ENCODE measurements at places on chromosomes 16 and 17.

DNA sequence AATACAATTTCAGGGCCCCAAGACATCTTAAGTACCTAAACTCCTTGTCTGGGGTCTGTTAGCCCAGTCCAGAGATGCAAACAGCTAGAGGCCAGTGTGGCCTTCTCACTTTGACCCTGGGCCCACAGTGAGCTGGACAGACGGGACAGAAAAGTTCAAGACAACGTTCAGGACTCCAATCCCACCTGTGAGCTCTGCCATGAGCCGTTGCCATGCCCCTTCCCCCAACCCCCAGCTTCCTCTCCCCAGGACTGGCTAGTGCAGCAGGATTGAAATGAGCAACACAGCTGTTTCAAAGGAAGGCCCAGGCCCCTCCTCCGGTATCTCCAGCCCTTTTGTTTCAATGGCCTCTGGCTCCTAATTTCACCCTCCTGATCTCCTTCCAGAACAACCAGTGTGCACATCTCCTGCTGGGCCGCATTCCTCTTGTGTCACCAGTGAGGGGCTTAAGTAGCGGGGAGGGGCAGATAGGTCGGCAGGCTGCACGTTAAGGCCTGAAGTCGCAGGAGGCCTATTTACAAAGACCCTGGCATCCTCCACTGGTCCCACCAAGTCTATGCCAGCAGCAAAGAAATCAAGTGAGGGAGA is 11.3 kb downstream of the AXIN2 start:
- no peak for DNase-seq

- no peak for DNase-seq
Observed at GRCh38 chr16:30094541-30095165, 1.4 kb downstream of the YPEL3 start.

DNA sequence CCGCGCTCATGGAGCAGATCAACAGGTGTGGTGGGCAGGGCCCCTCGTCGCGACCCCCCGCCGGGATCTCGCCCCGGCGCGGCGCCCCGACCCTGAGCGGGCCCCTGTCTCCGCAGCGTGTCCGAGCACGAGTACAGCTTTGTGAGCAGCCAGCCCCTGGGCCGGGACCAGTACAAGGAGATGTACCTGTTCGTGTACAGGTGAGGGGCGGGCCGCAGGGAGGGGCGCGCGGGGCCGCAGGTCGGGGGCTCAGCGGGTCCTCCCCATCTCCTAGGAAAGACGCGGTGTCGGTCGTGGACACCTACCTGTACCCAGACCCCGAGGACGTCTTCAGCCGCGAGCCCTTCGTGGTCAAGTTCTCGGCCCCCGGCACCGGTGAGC is 848 bp downstream of the DNASE1L2 start:
- no peak for DNase-seq

DNA sequence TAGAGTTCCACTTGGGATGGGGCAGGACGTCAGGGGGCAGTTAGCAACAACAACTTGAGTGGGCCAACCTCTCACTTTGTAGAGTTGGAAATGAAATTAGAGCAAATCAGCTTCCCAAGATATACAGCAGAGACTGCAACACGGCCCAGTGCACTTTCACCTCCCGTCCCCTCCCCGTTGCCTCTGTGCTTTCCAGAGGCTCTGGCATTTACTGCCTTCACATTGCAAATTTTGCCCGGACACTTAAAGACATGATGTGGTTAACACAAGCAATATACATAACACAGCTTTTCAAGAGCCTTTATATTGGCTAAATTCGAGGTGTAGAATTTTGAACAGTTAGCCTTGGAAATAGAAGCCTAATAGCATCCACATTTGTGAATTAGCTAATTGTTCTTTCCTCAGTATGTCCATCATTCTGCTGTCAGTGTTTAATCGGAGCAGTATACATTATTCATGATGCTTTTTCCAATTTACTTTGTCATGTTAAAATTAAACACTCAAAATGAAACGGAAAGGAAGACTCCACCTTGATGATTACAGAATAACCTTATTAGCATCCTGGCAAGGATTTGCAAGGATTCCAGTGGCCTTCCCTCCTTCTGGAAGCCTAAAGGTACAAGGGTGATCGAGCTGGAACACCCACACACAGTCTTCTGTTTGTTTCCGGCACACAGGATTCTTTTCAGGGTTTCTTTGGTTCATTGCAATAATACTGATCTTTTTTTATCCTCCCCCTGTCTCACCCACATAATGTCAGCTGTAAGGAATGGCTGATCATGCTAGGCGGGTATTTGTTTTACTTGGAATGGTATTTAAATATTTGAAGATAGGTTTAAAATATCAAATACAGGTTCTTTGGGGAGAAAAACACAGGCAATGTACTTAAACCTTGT is 190.9 kb upstream of the CACNG5 start:
- DNase-seq: no peak

GRCh38 chr17:42039794-42040763 is 10.3 kb downstream of the C17orf113 start:
- DNase-seq: no peak

- no peak for DNase-seq
Observed at GRCh38 chr17:41599680-41600079, 12.9 kb downstream of the KRT16 start.

DNA sequence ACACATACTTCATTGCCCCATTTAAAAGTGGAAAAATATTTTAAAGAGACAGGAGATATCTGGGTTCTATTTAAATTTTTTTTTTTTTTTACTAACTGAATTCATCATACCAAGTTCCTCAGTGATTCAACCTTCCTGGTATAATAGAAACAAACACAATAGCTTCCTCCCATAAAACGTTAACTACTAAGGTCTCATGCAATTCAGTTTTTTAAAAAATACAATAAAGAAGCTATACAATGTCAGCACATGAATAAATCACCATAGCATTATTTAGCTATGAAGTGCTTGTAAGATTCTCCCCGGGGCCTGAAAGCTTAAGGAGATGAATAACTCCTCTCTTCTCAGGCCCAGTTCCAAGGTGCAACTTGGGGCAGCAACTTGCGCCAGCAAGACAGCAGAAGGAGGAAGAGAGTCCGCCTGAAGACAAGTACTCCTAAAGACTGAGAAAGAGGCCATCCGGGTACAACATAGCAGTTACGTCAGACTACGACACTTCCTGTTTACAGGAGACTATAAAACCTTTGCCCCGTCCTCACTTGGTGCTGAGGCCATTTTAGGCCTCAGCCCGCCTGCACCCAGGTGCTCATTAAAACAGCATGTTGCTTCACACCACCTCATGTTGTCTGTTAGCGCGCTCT is 81.5 kb downstream of the MYO1D start:
- no peak for DNase-seq

- DNase-seq: no peak
Observed at GRCh38 chr17:79044462-79044861, 20.5 kb downstream of the C1QTNF1 start.

DNA sequence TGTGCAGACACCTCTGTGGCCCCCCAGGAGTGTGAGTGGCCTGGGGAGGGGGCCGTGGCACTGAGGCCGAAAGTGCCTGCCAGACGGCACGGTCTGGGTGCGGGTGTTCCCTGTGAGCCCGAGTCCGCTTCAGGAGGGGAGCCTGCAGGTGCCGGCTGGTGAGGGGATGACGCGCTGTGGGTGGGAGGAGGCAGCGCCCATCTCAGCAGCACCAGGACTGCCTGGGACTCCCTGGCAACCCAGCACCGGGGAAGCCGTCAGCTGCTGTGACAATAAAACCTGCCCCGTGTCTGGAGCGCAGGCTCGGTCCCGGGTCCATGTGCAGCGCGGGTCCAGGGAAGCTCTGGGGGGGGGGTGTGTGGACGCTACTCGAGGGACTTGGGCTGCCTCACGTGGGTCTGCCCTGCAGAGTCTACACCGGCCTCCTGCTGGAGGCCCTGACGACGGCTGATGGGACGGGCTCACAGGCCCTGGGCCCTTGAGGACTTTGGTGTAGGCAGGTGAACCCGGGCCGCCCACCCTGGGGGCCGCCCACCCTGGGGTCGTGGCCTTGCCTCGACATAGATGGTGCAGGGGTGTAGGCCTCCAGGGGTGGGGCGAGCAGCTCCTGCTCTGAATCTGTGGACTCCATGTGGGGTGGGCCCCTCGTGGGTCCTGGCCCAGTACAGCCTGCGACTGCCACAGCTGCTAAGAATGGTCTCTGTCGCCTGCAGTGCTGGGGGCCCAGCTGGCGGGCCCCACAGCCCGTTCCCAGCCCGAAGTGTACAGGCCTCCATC is 5.9 kb upstream of the RAB40C start:
- peak; percentile 29 for DNase-seq

DNA sequence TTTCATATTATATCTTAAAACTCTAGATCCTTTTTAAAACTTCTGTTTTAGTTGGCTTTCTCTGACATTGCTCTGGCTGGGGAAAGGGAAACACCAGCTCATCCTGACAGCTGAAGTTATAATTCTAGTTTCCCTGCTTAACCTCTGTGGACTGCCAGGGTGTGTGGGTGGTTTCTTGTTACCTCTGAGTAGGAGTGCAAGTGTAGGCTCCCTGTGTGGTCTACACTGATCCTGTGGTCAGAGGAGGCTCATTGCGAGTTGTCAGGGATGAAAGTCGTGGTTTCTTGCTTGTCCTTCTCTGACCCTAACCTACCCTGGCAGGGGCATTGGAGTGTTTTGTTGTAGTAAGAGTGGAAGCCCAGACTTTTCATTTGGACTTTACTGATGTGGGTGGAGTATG is 221.0 kb downstream of the UTP18 start:
- DNase-seq: no peak

DNA sequence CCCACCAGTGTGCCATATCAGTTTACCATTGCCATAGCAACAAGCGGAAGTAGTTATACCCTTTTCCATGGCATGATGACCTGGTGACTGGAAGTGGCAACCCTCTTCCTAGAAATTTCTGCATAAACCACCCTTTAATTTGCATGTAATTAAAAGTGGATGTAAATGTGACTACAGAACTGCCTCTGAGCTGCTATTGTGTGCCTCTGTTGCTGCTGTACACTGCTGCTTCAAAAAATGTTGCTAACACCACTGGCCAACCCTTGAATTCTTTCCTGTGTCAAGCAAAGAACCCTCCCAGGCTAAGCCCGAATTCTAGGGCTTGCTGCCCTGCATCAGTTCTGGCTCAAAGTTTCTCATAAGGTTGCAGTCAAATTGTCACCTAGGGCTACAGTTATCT is 12.9 kb upstream of the MED13 start:
- DNase-seq: no peak
